ENCODE measurements at places on chromosomes 5 and 9. TPM values are rescaled to one million over a fixed set of nuclear protein-coding genes. Genes with fewer than 3 reads are reported as not detected.

DNA sequence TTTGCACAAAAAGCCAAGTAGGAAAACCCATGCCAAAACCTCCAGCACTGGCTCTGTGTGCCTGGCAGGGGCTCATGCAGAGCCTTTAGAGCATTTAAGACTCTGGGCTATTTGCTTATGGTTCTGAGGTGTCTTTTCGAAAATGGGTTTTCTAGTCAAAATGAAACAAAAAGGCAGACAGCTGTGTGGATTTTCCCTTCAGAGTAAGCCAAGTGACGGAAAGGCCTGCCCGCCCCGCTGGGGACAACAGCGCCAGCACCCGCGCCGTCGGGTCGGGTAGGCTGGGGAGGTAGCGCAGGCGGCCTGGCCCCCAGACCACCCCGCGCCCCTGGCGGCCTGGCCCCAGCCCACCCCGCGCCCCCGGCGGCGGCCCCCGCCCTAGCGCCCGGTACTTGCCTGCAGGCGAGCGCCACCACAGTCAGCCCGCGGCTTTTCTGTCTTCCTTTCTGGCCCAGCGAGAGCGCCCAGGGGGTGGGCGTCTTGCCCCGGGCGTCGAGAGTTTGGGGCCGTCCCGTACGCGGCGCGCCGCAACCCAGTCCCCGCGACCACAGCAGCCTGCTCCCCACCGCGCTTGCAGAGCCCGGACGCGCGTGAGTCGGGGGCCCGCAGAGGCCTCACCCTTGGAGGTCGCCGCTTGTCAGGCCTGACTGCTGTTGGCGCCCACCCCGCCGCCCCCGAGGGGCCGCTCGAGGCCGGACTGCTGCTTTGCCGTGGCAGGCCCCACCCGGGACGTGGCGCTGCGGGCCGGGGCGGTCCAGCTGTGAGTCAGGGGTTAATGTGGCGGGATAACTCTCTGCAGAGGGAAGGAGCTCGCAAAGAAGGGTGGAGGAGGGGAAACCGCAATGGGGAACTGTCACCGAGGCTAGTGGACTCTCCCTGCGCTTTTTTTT, at the start of gene TICAM2:
Gene TICAM2 (minus strand): TSS at position 779 of the 890 bp plus-strand sequence. CDS start 21,223 bp downstream, outside the sequence.
- DNase-seq = peak; percentile 25

DNA sequence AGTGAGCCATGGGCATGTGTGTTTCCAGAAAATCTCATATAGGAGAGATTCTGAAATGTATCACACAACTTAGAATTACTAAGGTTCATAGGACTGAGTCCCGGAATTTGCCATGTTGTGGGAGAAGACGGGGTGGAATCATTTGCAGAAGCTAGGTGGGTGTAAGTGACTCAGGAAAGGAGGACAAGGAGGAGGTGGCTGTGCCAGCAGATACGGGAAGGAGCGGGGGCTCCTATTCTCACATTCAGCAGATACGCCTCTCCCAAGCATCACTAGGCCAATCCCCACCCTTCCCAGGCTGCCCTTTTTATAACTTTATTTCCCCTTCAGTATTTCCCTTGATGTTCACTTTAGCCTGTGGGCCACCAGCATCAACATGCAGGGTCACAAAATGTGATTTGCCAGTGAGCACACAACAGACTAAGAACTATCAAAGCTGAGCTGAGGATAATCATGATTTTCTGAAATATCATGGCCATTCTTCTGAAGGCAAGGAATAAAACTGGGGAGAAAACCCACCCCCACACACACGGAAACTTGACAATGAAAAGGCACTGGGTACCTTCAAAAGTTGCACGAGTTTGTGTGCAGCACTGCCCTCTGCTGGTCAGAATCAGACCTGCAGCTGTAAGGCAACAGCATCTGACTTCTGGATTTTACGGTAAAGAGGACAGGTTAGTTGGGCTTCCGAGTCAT, 133.2 kb downstream of the MTX3 start:
- peak; percentile 88 for DNase-seq

GRCh38 chr5:41435276-41435675, 75.1 kb downstream of the PLCXD3 start:
- no peak for DNase-seq

DNA sequence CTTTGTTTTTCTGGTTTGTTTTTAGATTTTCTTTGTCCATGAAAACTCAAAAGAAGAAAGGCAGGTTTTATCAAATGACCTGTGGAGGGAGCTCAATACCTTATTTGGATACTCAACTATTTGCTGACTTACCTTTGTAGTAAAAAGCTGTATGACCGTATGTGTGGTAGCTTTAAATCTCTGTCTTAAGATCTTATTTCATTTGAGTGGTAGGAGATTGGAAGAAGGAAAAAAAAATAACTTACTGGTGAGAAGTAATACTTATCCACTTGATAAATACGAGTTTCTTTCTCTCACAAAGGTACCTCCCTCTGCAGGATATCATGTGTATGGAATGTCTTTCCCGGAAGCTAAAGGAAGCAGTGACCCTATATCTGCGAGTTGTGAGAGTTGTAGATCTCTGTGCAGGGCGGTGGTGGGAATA, 15.0 kb downstream of the FBXO38 start:
- no peak for DNase-seq

DNA sequence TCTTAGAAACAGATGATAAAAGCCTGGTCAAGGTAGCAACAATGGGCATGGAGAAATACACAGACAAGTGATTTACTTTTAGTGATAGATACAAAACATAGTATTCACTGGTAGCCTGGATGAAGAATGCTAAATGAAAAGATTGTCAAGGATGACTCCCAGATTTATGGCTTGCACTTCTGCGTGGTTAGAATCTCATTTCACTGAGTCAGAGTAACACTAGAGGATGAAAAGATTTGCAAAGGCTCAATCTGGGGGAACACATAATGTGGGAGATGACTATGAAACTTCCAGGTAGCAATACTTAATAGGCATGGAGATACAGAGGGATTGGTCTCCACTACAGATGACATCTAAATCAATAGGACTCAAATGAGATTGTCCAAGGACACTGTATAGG, 38.4 kb downstream of the AGTPBP1 start:
- DNase-seq = no peak

Gene PIP5KL1
- 2.6 TPM for total RNA-seq

Gene SPINK7
- not detected for total RNA-seq

All from neural crest cell (in vitro differentiated cells).